Activated CD4-positive, alpha-beta T cell treated with anti-CD3 and anti-CD28 coated beads for 1 hour (primary cell): ENCODE measurements at places on chromosomes 3 and 15.
A peak's percentile ranks its signal among the peaks of the same experiment; 100 is the strongest.

DNA sequence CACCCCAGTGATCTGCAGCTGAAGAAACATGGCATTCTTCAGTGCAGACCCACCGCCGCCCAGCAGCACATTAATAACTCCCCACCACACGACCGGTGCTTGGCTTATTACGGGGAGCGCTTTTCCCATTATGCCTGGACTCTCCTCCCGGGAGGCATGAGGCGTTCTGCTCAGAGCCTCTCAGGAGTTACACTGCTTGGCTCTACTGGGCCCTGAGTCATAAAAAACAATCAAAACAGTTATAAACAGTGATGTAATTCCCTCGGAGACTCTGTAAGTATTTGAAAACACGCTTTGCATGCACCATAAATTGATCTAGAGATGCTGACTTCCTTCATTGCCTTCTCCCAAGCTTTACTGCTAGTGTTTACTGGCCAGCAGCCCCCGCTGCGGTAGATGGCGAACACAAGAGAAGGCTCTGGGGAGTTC is 77.1 kb upstream of the SNRPA1 start:
- no peak for DNase-seq

DNA sequence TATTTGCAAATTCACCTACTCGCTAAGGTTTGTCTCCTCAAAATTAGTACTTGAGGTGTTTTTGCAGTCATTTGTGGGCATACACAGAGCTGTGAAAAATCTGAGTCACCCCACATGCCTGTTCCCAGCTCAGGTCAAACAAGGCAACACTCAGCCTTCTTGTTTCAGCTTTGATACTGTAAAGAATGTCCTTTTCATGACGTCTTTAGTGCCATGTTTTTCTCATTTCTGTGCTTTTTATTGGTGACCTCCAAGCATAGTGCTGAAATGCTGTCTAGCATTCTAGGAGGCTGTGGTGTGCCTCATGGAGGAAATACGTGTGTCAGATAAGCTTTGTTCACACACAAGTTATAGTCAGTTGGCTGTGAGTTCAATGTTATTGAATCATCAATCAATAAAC is 8.8 kb downstream of the CAPN3 start:
- DNase-seq: no peak

DNA sequence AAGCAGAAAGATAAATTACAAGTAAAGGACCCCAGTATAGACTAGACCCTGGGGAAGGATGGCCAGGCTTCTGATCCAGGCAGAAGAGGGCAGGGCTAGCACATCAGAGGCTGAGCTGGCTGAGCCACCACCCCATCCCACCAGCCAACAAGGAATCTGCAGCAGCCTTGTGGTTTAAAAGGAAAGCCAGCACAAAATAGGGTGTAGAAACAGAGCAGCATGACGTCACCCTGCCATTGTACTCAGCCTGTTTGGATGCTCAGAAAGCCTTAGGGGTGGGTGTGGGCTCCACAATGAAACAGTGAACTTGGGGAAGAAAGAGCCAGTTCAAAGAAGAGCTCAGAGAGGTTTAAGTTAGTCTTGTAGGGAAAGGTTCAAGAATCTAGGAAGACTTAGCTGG is 28.2 kb downstream of the DUOX1 start:
- DNase-seq: no peak

- DNase-seq: no peak
Observed at GRCh38 chr15:96254173-96254572, 76.3 kb upstream of the NR2F2 start.

DNA sequence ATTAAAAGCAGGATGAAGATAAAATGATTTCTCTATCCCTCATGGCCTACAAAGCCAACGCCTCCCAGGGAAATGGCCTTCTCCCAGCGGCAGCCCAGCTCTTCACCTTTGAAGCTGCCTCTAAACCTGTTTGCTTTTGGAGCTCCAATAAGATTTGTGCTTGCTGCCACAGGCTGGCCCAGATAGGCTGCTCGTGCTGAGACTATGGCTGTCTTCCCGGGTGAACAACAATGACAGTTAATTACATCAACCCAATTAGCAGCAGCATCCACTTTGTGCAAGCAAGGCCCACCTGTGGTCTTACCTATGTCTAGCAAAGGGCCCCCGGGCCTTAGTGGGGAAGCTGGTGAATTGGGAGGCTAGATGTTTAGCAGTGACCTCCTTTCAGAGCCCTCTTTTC is 179.6 kb downstream of the P3H2 start:
- DNase-seq: no peak

DNA sequence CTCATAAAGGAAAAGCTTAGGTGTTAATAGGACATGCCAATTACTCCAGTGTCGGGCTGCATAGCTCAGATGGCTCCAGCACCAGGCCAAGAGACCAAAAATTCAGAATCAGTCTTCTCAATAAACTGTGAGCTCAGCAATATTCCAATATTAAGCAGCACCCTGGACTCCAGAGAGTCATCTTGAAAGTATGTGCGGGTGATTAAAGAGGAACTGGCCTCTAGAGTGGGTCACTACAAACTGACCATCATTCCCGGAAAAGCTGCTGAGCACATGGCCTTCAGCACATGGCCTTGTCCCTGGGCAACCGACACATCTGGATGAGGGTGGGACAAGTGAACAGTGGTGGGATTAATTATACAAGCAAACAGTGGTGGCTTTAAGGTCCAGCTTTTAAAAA is 59.0 kb downstream of the MAGI1 start:
- DNase-seq: no peak

GRCh38 chr3:197456261-197457091 is 99.3 kb downstream of the BDH1 start:
- DNase-seq: peak; percentile 15

- DNase-seq: no peak
Observed at GRCh38 chr3:56309465-56309864, 158.8 kb downstream of the ERC2 start.

GRCh38 chr15:39367596-39367995 is 213.3 kb upstream of the THBS1 start:
- DNase-seq: no peak

- DNase-seq: no peak
Observed at GRCh38 chr15:62515696-62516395, 350.8 kb upstream of the C2CD4B start.
